ENCODE measurements at places on chromosomes 3 and 15. TPM values are rescaled to one million over a fixed set of nuclear protein-coding genes. Genes with fewer than 3 reads are reported as not detected.

PLXNA1 gene
- total RNA-seq: 23.3 TPM

HCLS1 gene
- total RNA-seq: 0.20 TPM

SLC12A8 gene
- total RNA-seq: 28.3 TPM

CFAP91 gene
- total RNA-seq: 0.52 TPM

MOBP gene
- not detected for total RNA-seq

STOML1 gene
- 23.2 TPM for total RNA-seq

RPL15 gene
- 2,297 TPM for total RNA-seq

PHLDB2 gene
- 109 TPM for total RNA-seq

SH3BP5 gene
- 12.9 TPM for total RNA-seq

EXD1 gene
- not detected for total RNA-seq

DNA sequence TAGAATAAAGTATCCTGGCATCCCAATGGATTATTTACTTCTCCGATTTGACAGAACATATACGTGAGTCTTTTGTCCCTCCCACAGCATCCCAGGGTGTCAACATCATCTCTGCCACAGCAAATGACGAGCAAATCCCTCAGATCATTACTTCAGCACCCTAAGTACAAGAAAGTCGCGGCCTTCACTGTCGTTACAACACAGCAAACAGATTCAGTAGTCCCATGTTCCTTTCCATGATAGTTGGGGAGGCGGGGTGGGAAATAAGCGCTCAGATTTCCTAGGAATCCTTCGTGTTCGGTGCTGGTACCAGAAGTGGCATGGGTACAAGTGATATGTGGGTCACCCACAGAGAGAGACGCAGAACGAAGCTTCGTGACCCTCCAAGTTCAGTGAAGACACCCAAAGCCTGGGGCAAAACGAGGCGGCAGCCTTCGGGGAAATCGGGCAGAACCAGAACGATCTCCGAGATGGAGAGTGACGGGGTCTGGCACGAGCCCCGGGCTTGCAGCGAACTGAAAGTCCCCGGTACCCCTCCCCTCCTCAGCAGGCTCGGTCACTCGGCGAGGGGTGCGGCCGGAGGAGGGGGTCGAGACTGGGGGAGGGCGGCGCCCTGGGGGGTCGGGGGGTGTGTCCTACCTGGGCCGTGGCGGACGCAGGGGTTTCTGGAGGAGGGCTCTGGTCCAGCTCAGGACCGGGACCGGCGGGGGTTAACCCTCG is 619 bp downstream of the TTBK2 start:
- peak; percentile 38 for DNase-seq

DNA sequence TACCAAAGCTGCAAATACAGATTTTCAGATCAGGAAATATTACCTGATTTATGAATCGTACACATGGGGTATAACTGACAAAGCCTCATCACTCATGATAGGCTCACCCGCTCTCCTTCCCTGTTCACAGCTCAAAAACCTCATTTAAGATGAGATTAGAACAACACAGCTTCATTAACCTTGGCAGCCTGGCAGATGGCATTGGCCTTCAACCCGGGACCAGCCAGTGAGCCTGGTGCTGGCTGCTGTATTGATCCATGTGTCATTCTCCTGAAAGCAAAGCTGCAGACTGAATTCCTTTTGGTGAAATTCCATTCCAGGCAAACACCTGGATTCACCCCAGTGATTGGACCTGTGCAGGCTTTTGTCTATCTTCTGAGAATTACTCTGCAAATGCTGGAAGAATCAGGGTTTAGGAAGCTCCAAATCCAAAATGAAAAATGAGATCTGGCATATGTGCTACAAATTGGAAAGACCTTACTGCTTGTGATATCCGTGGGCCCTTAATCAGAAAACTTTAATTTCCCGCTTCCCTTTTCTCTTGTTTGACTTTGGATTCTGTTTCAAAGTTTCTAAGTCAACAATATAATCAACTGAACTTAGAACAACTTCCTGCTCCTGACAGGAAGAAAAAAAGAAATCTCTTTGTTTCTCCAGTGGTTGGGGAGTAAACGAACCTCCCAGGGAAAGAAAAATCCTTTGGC is 189.1 kb upstream of the KBTBD8 start:
- DNase-seq: no peak

GRCh38 chr3:151058740-151059139 is 26.7 kb upstream of the MED12L start:
- peak; percentile 10 for DNase-seq

DNA sequence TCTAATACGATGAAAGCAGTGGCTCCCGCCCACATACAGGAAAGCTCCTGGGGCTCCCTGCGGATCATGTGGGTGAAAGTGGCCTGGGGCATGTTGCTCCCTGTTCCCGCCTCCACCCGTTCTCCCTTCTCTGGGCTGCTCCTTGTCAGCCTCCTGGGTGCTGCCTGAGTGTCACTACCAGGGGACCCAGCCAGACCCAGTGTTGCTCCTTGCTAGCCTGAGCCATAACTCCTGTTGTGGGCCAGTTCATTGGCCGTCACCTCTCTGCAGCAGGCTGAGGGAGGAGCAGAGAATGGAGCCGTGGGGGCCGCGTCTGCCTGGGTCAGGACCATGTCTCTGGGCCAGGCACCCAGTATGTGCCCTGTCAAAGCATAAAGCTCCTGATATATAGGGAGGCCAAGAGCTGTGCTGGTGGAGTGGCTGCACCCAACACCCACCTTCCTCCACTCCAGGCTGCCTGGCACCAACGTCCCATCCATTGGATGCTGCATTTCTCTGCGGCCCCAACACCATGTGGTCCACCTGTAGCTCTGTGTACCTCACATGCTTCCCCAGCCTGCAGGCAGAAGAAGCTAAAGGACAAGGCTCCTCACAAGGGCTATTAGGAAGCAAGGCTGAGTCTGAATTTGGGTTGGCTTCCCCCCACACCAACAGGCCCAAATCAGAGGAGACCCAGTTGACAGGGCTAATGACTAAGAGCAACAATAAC is 40.5 kb downstream of the KLF13 start:
- no peak for DNase-seq

DNA sequence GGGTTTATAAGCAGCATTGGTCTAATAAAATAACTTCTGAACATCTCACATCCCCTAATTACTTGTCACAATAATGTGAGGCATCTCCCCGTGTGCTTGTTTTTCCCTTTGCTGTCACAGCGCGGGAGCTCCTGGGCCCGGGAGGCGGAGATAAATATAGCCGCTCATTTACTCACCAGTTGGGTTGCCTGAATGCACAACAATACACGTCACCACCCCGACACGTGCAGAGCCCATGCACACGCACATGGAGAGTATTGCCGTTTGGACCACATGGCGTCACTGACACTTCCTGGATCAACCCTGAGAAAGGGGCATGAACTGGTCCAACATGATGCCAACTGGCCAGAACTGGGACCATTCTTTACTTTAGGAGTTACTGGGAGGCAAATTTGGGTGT is 76.2 kb downstream of the MRPL46 start:
- no peak for DNase-seq

GRCh38 chr3:71389911-71390573 is 193.5 kb downstream of the FOXP1 start:
- DNase-seq: peak; percentile 67

GRCh38 chr15:32722136-32722535 is 4.3 kb downstream of the GREM1 start:
- DNase-seq: no peak

DNA sequence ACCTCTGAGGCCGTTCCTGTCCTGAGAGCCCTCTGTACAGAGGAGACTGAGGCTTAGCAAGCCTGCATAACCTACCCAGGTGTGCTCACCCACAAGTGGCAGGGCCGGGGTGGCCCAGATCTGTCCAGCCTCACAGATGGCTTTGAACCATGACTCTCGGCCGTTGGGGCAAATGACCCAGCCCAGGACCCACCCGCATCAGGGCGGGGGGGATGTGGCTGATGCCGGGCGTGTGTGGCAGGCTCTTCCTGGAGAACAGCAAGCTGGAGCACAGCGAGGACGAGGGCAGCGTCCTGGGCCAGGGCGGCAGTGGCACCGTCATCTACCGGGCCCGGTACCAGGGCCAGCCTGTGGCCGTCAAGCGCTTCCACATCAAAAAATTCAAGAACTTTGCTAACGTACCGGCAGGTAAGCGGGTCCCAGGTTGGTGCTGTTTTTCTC is 133.5 kb downstream of the LRRK1 start:
- no peak for DNase-seq

DNA sequence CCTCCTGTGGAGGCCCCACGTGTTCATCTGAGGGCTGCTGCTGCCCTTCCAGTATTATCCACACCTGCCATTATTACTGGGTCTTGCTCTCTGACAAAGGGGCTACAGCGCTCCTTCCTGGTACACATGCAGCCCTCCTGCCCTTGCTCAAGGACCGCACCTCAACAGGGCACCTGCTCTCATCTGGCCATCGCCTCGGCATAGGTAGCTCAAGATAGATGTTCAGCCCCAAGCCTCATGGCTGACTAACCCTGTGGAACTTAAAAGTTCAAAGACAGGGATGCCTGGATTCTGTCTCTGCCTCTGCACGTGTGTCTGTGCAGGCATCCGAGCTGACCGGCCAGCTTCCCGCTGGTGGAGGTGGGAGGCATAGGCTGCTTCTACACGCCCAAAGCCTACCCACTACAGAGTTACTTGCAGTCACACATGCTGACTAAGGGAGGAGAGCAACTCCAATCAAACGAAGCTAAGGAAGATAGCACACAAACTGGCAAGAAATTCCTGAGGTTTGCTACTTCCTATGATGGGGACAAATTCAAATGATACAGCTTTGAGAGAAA is 152.5 kb upstream of the ATP10A start:
- no peak for DNase-seq

DNA sequence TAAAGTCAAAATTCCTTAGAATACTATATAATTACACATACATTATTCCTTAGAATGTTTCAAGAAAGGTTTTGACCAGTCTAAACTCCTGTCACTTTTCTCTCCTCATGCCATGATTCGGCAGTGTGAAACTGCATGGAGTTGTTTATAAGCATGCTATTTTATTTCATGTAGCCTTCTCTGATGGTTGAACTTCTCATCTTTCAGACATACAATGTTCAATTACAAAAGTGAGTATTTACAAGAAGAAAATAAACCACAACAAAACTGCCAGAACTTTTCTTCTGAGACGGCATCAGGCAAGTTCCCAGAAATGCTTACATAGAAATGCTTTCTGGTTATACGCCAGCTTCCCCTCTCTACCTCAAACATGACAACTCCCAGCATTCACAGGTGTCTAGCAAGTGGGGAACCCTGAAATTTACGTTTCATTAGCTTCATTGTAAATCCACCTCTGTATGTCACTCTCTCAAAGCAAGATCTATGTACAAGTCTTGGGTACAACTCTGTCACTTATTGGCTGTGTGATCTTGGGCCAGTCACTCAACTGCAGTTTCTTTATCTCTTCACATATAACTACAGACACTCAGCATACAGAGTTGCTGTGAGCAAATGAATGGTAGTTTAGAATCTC is 42.7 kb downstream of the HDGFL3 start:
- no peak for DNase-seq

DNA sequence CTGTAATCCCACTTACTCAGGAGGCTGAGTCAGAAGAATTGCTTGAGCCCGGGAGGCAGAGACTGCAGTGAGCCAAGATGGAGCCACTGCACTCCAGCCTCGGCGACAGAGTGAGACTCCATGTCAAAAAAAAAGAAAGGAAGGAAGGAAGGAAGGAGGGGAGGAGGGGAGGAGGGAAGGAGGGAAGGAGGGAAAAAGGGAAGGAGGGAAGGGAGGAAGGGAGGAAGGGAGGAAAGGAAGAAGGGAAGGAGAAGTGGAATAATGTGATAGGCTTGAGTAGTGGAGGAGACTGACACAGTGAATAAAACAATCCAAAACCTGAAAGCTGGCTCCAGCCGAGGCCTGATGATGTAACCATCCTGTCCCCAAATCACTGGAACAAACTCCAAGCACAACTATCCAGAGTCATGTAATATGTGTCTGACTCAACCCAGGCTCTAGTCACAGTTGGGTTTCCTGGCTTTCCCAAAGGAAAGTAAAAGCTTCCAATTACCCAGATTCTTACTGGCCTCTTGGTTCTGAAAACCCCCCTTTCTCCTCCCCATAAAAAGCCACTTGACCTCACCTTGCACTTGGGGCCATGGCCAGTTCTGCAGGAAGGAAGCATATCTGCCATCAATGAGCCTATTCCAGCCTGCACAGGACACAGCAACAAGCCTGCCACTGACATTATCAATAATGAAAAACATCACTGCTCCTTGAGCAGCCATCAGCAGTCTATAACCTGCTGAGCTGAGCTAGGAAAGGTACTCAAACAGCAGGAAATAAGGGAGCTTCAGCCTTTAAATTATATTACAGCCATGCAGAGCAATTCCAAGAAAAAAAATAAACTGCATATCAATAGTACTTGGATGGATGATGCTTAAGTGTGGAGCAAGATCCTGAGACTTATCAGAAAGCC is 48.3 kb downstream of the MB21D2 start:
- DNase-seq: peak; percentile 53

DNA sequence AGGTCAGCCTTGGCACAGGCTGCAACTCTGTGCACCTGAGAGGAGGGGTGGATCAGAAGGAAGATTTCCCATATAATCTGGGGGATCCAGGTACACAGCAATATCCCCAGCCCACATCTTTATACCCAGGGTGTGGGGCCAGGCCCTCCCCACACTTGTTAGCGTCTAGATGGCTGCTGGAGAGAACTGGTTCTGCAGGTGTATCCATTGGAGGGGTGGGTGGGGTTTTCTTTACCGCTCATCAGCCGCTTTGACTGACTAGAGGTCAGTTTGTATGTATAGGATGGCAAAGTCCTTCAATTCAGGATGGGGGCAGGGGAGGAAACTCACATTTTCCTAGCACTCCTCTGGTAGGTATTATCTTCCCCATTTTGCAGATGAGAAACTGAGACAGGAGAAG is 92.5 kb downstream of the IL20RB start:
- no peak for DNase-seq

DNA sequence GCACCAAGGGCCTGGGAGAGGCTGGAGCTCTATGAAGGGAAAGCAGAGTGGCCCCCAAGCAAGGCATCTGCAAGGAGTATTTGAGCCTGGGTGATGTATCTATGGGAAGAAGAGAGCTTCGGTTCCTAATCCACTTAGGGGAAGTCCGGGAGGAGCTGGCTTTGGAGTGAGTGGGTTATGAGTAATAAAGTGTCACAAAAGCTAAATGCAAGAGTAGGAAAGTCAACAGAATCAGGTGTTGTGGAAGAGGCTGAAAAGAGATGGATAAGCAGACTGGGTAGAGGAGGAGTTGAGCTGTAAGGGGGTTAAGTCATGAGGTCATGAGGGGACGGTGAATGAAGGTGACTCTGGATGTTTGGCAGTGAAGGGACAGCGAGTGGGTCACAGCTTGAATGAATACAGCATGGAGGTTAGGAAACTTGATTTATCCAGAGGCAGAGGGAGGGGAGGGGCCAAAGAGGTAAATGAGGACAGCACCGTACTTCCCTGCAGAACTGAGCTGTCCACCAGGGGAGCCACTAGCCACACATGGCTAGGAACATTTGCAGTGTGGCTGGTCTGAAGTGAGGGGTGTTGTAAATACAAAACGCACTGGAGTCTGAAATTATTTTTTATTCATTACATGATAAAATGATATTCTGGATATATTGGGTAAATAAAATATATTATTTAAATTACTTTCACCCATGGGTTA is 83.3 kb downstream of the ADCY5 start:
- peak; percentile 30 for DNase-seq

- DNase-seq: no peak
Measured at GRCh38 chr3:129442486-129442885, 2.5 kb downstream of the IFT122 start.

Data from renal cortical epithelial cell (primary cell).